ENCODE measurements at places on chromosomes 11 and 22.

GRCh38 chr11:13928566-13929251 lies 33.8 kb upstream of the SPON1 start:
- DNase-seq, result no peak

- no peak for DNase-seq
Observed at GRCh38 chr11:70567680-70568034, 169.3 kb downstream of the CTTN start.

- DNase-seq, result no peak
Observed at GRCh38 chr11:94550513-94550912, 6.8 kb downstream of the FUT4 start.

- DNase-seq, result no peak
Observed at GRCh38 chr11:130037881-130038585, 31.7 kb upstream of the APLP2 start.

- DNase-seq, result no peak
Observed at GRCh38 chr11:18065572-18065971, 19.5 kb upstream of the TPH1 start.

- no peak for DNase-seq
Observed at GRCh38 chr22:42074132-42074811, at the start of gene PHETA2. Gene PHETA2 (plus strand): TSS chr22:42074248. CDS start chr22:42077294, 3,046 bp downstream.

GRCh38 chr11:126268361-126268707 lies 361 bp downstream of the SRPRA start:
- DNase-seq, result no peak

DNA sequence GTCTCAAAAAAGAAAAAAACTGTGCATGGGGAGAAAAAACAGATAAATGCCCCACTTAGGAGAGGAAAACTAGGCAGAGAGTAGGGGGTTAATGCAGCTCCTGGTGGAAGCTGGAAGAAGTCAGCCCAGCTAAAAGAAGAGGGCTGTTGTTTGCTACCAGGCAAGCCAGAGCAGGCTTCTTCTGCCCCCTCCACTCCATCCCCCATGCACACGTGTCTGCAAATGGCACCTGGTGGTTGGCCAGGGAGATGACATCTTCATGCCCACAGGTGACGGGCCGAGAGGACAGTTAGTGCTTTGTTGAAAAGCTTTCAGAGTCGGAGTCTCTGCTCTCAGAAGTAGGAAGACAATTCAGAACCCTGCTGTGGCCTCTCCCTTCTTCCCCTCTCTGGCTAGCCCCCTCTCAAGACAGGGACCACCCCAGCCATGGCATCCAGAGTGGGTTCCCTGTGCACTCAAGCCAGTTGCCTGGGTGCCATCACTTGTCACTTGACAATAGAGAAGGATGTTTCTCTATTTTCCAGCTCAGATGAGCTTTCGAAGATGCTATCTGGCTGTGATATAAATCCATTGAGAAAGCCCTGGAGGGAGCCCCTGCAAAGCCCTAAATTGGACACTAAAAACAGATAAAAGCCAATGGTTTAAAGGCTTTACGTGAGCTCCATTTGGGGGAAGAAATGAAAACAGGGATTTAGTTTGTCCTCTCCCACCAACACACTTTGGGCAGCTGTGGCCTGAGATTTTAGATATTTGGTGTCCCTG lies 142.0 kb downstream of the TRIM29 start:
- no peak for DNase-seq

- DNase-seq, result peak; percentile 33
Observed at GRCh38 chr11:6201481-6201880, 2.5 kb downstream of the OR52W1 start.

DNA sequence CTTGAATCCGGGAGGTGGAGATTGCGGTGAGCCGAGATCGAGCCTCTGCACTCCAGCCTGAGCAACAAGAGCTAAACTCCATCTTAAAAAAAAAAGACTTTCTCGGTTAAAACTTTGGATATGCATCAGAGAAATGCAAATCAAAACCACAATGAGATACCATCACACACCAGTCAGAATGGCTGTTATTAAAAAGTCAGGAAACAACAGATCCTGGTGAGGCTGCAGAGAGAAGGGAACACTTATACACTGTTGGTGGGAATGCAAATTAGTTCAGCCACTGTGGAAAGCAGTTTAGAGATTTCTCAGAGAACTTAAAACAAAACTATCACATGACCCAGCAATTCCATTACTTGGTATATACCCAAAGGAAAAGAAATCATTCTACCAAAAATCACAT lies 619.4 kb upstream of the KIRREL3 start:
- no peak for DNase-seq

GRCh38 chr22:26581633-26582168 lies 8.2 kb downstream of the TPST2 start:
- no peak for DNase-seq

DNA sequence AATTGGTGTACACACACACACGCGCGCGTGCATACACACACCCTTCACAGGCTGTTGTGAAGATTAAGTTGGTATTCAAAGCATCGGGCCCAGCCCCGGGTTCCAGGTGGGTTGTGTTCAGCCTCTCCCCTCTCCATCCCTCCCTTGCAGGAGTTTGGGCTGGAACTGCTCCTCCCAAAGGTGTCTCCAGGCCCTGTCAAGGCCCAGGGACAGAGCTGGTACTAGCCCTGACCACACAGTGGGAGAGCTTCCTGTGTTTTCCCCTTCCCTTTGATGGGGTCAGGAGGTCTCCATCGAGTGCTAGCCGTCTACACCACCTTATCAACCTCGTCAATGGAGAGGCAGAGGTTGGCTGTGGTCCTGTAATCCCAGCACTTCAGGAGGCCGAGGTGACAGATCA lies 36.5 kb upstream of the CSNK1E start:
- DNase-seq, result no peak

- no peak for DNase-seq
Observed at GRCh38 chr11:115965767-115966504, 461.7 kb upstream of the CADM1 start.

DNA sequence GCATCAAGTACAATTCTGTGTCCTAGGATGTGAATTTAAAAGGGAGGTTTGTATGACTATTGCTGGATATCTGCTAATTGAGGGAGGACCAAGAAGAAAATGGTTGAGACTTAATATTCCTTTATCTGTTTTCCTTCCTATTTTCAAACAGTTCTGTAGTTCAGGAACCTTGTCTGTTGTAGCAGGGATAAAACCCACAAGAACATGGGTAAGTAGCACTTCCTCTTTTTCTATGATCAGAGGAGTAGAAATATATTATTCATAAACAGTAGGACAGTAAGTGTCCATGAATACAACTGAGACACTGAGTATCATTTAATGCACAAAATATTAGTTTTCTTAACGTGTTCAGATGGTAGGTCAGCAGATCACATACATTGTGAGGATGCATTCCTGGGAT lies 7.6 kb downstream of the MS4A3 start:
- DNase-seq, result no peak

DNA sequence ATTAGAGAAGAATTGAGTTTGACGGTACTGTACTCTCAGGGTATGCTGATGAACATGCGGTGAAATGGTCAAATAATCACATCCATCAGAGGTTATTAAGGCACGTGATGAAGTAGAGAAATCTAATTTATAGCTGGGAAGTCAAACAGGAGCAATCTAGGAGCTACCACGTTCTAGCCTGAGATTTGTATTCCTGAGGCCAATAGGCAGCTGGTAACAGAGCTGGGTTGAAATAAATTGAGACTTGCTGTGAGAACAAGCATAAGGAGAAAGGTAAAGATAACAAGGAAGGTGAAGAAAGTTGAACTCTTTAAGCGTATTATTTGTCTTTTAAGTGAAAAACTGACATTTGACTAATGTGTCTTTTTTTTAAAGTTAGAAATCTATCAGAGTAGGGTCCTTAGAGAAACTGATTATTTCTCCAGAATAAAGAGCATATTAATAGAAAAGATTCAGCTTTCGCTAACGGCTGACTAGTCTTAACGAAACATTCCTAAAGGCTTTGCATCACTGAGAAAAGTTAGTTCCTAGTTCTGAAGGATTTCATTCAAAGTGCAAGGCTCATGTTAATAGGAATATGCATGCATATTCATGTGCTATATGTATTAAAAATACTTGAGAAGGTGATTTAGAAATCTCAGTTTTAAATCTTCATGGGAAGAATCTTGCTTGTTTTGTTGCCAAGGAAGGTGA lies 5.2 kb upstream of the WEE1 start:
- DNase-seq, result no peak

- DNase-seq, result no peak
Observed at GRCh38 chr22:35582218-35582860, 34.8 kb downstream of the MB start.

Data from AG04449 (cell line).